ENCODE measurements at places on chromosomes 2 and 18.

- DNase-seq = no peak
These were observed 534.3 kb downstream of the ADCYAP1 start for GRCh38 chr18:1438967-1439366.

DNA sequence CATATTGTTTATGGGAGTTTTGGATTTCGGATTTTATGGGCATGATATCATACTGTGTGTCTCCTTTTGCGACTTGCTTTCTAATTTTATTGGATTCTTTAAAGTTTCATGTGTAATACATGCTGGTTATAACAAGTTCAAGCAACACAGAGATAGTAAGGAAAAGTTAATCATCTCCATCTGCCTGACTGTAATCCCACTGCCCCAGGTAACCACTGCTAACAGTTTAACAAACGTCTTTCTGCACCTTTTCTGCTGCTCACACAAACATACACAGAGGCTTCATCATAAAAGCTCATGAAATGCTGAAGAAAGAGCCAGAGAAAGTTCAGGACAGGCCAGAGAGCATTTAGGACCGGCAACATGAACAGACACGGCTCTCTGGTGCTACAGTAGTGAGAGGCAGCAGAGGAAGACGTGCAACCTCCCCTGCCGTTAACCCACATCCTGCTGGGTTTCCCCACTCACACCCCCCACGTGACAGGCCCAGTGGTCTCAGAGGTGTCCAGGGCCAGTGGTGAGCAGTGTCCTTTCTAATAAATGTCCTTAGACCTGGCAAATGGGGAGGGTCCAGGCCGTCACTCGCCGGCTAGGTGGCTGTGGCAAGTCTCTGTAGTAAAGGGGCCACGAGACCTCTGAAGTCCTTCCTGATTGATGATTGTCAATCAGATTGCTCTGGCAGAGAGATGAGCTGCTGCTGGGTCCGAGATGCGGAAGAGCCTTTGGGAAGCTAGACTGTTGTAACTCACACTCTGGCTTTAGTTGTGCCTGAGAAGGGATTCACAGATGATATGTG lies 43.0 kb upstream of the SLC1A4 start:
- DNase-seq = peak; percentile 30

- DNase-seq = no peak
These were observed 5.7 kb upstream of the ERFE start for GRCh38 chr2:238152771-238153688.

- no peak for DNase-seq
These were observed 791.0 kb downstream of the LRRTM4 start for GRCh38 chr2:76731157-76731556.

DNA sequence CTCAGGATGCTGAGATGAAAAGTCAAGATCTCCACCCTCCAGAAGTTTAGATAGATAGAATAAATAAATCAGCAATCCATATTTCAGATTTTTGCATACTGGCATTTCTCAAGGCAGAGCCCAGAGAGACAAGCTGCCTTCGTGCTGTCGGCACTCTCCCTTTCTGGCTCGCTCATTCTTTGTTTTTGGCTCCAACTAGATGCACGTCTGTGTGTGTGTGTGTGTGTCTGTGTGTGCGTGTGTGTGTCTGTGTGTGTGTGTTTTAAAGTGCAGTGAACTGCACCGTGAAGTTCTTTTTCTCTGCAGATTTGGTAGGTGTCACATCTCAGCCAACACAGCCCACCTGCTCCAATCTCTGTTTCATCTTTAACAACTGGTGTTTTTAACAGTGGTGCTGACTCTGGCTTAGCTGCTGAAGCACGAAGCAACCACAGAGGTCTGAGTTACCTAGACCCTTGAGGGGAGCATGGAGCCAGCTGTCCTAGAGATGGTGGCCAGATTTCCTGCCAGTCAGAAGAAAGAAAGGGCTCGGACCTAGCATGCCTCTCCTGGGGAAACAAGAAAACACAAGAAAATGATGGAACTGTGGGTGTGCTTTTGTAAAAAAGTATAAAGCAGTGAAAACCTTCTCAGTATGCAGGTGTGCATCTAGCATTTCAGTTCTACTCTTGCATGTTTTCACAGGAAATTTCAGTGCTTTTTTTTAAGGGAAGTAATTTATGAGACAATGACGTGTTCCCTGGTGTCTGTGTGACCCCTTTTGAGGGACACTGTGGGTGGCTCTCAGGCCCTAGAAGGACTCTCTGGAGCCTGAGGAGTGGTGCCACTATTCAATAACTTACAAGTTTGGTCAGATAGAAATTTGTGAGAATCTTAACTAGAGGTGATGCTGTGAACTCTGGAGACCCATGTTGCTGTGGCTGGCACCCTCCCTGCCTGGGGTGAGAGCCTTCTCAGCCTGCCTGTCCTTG lies 364.3 kb downstream of the RNF144A start:
- no peak for DNase-seq

DNA sequence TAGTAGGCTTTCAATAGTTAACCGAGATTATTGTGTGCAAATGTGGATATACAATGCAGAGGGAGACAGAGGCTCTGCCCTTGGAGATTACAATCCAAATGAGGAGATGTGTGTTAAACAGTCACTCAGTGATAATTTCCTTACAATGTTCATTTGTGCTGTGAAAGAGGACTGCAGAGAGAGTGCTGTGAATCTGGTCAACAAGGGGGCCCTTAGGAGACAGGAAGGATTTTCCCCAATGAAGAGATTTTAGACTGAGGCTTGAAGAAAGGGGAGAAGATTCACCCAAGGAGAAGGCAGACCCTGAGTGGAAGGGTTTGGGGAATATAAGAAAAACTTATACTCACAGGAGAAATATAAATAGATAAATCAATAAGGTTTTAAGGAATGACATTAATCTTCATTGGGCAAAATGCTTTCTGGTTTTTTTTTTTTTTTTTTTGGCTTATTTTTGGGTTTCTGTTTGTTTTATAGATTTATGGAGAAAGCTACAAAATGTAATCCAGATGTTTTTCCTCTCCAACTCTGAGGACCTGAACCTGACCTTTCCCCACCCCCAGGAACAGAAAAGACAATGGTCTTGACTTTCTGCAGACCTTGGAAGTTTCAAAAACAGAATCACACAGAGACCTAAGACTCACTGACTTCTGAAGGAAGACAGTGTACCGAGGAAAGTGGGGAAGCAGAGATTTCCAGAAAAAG lies 151.3 kb upstream of the SERPINE2 start:
- DNase-seq = no peak

- no peak for DNase-seq
These were observed 40.8 kb upstream of the SCLY start for GRCh38 chr2:238019962-238020361.

- no peak for DNase-seq
These were observed 238.2 kb upstream of the RBMS1 start for GRCh38 chr2:160731856-160732255.

DNA sequence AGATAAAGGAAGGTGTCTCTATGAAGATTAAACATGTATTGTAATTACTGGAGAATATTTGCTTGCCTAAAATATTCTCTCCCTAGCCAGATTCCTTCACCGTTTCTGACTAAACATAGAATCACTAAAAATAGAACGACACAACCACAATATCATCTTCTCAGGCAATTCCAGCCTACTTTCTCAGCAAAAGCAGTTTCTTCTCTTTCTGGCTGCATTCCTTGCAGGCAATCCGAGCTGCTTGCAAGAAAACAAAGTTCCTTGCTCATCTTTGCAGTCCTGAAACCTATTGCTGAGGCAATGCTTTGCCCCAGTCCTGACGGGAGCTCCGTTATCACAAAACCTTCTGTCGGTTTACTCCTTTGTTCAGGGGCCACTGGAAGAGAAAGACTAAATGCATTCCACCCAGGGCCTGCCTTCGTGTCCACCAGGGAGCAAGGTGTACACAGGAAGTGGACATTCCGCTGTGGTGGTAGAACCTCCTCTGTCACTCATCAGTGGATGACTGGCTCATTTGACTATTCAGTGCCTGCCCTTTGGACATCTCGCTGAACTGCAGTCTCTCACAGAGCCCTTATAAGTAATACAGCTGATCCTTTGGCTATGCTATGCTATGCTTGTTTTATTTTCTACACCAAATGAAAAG lies 239.2 kb upstream of the DOK6 start:
- DNase-seq = peak; percentile 80

DNA sequence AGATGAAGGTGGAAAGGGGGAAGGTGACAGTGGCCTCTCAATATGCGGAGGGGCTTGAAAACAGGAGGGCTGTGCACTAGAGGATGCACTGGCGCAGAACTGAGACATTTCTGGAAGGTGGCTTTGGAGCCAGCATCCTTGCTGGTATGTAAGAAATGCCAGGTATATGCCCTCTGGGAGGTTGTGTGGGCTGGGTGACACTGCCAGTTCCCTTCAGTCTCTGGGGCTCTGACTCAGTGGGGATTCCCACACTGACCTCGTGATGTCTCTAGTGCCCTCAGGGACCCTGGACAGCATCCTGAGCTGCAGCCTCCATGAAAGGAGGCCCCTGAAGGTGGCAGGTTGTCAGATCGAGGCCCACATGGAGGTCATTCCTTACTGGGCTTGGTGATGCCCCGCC lies 74.0 kb downstream of the AGAP1 start:
- DNase-seq = no peak

DNA sequence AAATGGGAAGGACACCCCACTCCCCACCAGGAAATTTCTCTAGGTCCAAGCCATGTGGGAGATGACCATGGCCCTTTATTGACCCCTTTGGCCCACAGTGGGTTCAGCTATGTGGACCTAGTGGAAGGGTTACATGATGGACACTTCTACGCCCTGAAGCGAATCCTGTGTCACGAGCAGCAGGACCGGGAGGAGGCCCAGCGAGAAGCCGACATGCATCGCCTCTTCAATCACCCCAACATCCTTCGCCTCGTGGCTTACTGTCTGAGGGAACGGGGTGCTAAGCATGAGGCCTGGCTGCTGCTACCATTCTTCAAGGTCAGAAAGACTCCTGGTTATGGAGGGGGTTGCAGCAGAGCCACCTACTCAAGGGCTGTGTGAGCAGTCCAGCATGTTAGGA lies 1.3 kb downstream of the STK16 start:
- DNase-seq = no peak

GRCh38 chr2:24826773-24827145 lies 33.5 kb downstream of the CENPO start:
- DNase-seq = no peak

- DNase-seq = no peak
These were observed 692.8 kb downstream of the RNF144A start for GRCh38 chr2:7609974-7610373.

- DNase-seq = no peak
These were observed 48.8 kb downstream of the PTRHD1 start for GRCh38 chr2:24744356-24744755.

GRCh38 chr2:169001116-169001815 lies 29.9 kb downstream of the ABCB11 start:
- peak; percentile 4 for DNase-seq

DNA sequence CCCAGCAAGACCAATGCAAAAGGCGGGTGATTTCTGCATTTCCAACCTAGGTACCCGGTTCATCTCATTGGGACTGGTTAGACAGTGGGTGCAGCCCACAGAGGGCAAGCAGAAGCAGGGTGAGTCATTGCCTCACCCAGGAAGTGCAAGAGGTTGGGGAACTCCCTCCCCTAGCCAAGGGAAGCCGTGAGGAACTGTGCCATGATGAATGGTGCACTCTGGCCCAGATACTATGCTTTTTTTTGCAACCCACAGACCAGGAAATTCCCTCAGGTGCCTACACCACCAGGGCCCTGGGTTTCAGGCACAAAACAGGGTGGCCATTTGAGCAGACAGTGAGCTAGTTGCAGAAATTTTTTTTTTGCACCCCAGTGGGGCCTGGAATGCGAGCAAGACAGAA lies 662.6 kb upstream of the ACVR2A start:
- no peak for DNase-seq

DNA sequence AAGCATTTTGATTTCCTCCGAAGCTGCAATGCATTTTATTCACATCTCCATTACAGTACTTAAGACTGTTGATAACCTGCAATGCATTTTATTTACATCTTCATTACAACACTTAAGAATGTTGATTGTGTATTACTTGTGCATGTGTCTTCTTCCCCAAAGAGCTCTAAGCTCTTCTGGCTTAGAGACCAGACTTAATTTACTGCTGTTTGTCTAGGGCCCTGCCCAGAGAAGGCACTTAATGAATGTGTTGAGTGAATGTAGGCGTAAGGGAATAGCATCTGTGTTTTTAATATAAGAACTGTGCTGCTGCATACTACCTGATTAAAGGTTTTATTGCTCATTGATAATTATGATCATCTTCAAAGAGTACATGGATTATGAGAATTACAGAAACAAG lies 295.6 kb downstream of the ZNF385B start:
- no peak for DNase-seq

DNA sequence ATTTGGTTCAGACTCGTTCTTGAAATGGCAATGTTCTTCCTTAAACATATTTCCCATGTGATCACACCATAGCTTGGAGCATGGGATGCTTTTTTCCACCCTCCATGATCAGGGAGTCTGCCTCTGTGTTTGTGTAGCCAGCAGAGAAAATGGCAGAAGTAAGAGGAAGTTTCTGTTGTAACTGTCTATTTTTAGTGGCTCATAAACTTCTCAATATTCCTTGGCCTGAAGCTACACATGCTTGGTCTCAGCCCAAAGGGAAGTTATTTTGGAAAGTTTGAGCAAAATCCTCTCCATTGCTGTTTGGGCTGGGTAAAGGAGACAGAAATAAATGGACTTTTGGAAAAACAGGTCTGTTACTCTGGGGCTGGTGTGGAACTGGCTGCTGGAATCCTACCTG lies 33.4 kb upstream of the ITGA6 start:
- DNase-seq = no peak

DNA sequence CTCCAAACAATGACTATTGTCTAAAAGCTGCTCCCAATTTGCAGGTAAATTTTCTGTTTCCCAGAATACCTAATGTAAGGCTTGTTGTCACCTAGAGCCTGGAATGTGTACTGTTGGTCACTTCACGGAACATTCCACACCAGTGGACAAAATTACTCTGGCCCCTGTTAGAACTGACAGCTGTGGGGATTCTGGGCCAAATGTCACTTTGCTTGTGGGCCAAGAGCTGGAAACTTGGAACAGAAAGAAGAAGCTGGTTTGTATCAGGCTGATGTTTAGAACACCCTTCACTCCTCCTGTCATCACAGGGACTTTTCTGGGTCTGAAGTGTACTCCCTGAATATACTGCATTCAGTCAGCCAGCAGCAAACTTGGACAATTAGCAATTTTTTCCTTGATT lies 495.6 kb upstream of the SYT4 start:
- no peak for DNase-seq

GRCh38 chr2:37666772-37667171 lies 4.7 kb downstream of the CDC42EP3 start:
- no peak for DNase-seq

DNA sequence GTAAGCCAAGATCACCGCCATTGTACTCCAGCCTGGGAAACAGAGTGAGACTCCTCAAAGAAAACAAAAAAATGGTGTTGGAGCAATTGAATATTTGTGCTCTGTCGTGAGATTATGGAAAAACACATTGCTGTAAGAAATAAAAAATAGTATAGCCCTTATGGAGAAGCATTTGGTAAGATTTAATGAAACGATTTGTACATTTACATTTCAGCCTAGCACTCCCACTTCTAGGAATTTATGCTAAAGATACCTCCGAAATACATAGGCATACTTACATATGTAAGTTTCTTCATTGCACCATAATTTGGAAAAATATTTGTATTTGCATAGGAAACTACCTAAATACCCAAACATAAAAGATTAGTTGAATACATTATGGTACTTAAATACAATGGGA lies 8.7 kb upstream of the DTNB start:
- no peak for DNase-seq
